Osteoblast (primary cell): ENCODE measurements at places on chromosomes 5 and 9.

DNA sequence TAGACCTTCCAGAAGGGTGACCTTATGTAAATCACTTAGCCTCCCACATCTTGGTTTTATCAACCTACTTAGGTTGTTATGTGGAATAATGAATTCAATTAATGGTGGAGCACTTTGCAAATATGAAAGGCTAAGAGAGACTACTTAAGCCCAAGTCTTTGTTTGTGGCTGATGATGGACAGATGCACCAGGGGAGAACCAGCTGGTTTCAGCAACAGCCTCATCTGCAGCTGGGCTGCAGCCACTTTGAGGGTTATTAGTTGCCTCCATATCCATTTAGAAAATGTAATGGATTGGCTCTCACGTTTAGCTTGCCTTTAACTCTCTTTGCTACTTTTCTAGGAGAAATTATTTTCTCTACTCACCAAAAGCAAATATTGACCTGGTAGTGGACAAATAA is 146.6 kb downstream of the ESM1 start:
- no peak for DNase-seq

- no peak for DNase-seq
Measured at GRCh38 chr5:92885950-92886349, 695.1 kb downstream of the NR2F1-AS1 start.

- DNase-seq, result no peak
Measured at GRCh38 chr9:96464426-96464825, 14.5 kb downstream of the HABP4 start.

DNA sequence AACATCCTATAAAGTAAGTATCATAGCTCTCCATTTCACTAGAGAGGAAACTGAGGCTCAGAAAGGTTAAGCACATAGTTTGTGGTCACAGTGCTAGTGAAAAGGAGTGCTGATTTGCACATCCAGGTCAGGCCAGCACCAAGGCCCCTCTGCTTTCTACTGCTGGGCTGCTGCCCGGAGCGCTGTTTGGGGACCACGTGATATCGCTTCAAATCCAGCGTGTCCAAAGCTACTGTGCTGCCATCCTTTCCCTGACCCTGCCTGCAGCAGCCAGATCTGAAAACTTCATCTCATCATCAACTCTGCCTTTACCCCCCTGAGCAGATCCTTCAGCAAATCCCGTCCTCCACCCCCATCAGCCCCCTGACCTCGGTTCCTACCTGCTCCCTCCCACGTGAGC is 40.7 kb upstream of the AKNA start:
- DNase-seq, result peak; percentile 34

GRCh38 chr5:137566780-137567179 is 67.7 kb upstream of the SPOCK1 start:
- no peak for DNase-seq

DNA sequence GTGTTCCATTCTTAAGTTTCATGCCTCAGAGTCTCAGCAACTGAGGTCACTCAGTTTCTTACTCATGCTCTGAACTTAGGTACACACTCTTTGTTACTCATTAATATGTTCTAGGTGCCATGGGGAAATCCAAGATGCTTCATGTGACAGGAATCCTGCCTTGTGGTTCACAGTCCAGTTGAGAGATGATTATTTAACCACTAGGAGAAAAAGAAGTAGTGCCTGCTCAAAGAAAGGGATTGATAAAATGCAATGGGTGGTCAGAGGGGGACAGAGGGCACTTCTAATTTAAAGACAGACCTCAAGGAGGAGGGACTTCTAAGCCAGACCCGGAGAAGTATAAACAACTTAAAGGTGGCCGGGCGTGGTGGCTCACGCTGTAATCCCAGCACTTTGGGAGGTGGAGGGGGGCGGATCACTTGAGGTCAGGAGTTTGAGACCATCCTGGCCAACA is 69.0 kb downstream of the UGCG start:
- DNase-seq, result peak; percentile 89

- no peak for DNase-seq
Measured at GRCh38 chr9:2418619-2419018, 203.0 kb upstream of the VLDLR start.

- no peak for DNase-seq
Measured at GRCh38 chr5:145846081-145846480, 10.9 kb upstream of the PRELID2 start.

DNA sequence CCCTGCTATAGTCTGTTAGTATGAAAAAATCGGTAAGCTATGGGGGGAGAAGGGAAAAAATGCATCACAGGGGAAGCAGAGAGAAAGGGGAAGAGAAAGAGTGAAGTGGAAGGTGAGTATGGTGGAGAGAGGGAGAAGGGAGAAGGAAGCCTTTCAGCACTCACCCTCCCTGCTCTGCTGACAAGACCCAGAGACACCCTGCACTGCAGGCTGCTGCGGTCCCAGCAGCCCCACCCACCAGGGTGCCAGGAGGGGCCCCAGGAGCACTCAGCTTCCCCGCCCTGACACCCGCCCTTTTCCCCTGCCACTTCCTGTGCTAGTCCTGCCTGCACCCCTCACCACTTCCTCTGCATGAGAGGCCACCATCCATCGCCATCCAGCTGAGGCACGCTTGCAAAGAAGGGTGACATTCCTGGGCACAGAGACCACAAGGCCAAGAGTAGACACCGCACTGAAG is 12.7 kb downstream of the STK10 start:
- no peak for DNase-seq

GRCh38 chr5:29897916-29898315 is 1295.6 kb upstream of the CDH6 start:
- DNase-seq, result no peak

DNA sequence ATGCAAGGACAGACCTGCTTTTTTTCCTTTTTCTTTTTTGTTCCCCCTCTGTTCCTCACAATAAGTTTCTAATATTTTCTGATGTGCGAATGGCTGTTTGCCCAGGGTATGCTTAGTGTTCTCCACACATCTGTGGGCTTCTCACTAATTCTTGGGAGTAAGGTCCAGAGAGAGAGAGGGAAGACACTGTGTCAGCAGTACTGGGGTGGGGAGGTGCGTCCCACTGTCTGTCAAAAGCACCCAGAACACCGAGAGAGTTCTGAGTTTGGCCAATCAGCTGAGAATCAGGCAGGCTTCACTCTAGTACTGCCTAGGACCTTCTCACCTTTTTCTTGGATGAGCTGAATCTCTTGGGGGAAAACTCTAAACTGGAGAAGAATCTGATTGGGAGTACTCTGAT is 61.8 kb downstream of the ELL2 start:
- DNase-seq, result no peak
